RWPE1 (cell line): ENCODE measurements at places on chromosomes 5 and 9.

GRCh38 chr5:147561435-147561834 is 51.6 kb upstream of the DPYSL3 start:
- no peak for DNase-seq

DNA sequence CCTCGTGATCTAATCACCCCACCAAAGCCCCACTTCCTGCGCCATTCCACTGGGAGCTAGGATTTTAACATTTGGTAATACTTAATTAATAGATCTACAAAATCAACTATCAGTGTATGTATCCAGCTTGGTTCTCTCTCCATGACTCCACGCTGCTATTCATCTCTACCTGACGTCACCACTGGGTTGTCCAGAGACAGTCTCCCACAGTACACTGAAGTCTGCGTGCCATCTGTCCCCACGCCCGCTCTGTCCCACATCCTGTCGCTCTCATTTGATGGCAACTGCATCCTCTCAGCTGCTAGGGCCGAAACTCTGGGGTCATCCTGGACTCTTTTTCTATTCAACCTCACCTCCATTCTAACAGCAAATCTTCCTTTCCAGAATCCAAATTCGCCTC is 53.2 kb downstream of the ANKRD33B start:
- no peak for DNase-seq

DNA sequence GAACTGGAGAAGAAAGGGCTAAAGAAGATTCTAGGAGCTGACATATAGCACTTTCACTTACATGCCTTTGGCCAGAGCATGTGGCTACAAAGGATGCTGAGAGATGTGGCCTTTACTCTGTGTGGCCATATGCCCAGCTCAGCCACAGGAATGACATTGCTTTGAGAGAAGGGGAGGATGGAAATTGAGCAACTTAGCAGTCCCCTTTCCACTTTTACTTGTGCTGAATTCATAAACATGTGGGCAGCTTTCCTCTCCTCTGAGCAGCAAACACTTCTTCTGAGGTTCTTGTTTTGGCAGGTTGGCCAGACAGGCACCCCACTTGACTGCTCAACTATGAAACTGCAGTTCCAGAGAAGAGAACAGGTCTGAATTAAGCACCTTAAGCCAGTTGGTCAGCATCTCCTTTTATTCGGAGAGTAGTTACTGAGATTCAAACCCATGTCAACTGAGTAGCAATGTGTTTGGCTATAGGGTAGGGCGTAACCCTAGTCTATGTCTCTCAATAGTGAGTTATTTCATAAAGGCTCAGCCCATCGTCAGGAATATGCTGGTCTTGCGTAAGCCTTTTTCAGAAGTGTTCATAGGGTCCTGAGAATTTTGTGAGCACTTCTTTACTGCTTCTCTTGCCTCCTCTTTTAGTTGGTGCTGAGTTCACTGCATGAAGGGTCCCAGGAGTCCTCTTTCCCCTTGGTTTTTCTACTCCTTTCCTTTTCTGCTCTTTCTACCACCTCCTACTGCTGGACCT is 134.5 kb downstream of the PALM2AKAP2 start:
- DNase-seq = no peak

- no peak for DNase-seq
Measured at GRCh38 chr5:135437422-135437795, 9.7 kb downstream of the DCANP1 start.

DNA sequence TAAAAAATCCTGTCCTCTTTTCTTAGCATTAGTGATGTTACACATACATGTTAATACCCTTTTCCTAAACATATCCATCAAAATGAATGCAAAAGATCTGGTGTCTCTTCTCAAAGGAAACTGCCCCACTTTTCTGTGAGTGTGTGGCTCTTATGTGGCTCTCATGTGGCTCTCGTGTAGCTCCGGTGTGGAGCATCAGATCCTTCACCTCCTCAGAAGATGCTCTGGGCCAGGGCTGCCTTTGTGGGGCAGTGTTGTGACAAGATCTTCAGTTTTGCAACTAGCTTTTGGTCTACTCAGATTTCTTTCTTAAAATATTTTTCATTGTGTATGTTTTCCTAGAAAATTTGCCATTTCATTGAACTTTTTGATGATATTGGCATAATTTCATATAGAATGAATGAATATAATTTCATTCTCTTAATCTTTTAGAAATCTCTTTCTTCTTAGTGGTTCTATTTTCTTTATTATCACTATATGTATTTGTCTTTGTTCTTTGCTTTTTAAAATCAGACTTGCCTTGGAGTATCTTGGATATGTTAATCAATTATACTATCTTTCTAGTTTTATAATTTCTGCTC is 19.4 kb downstream of the GARNL3 start:
- DNase-seq = peak; percentile 35

GRCh38 chr9:120392245-120392644 is 187.7 kb downstream of the CDK5RAP2 start:
- no peak for DNase-seq

DNA sequence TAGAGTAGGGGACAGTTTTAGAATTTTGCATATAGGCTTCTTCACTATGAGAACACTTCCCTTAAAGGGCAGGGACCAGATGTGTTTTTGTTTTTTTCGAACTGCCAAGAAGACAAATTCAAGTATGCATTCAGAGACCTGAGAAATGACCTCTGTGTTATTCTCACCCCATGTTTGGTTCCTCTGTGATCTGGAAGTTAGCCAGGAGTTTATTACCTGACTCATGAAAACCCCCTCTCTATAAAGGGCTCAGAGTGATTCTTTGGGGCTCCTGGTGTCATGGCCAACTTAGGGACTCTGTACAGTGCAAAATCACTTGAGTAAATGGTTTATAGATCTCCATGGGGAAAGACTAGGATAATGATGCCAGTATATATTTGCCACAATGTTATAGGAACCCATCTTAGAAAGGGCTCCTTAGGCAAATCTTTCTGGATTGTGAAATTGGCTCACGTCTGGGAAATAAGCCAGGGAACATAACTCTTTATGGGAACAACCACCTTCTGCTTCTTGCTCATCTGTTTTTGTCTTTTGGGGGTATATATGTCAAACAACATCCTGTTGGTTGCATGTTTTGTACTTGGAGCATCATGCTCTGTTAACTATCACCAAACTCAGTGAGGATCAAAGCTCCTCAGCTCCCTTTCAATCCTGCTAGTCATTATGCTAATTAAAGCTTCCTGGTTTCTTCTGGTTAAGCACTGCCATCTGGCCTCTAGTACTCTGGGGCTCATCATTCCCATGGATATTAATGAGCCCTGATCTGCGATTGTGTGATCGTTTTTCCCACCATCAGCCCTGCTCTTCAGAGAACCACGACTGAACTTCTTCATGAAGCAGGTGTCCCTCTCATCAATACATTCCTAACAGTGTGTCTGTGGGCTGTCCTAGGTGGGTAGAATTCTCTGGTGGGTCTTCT is 173.4 kb upstream of the CDH12 start:
- DNase-seq = no peak

DNA sequence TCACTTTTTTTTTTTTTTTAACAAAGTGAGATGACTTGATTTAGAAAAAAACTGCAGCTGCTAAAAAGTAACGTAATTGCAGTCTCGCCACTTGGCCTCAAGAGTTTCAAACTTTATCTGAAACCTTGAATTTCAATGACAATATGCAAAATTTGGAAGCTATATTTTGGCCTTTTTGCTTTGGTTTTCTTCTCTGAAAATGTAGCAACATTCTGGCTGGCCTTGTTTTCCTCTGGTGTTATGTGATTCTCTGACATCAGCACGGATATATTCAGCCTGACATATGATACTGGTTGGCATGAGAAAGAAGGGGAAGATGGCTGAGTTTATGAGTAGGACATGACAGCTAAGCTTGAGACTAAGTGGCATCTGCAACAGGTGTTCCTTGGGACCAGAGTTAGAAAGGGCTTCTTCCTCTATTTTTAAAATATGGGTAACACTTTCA is 136.5 kb downstream of the MEF2C start:
- DNase-seq = no peak

- DNase-seq = no peak
Measured at GRCh38 chr5:159471904-159472303, 141.6 kb upstream of the IL12B start.

DNA sequence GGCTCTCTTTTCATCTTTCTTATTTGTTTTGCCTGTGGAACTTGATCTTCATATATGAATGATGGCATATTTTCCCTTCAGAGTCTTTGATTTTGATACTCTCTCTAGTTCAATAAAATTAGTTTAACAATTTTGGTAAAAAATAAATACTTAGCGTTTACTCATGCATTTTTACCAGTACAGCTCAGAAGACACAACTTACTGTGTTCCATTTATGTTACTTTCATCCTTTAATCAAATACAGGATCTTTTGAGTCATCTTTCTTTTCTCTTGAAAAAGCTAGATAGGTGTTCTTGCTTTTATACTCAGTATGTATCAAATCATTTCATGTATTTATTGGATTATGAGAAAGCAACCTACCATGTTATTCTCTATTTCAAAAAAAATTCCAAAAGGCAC is 47.1 kb upstream of the RICTOR start:
- no peak for DNase-seq

DNA sequence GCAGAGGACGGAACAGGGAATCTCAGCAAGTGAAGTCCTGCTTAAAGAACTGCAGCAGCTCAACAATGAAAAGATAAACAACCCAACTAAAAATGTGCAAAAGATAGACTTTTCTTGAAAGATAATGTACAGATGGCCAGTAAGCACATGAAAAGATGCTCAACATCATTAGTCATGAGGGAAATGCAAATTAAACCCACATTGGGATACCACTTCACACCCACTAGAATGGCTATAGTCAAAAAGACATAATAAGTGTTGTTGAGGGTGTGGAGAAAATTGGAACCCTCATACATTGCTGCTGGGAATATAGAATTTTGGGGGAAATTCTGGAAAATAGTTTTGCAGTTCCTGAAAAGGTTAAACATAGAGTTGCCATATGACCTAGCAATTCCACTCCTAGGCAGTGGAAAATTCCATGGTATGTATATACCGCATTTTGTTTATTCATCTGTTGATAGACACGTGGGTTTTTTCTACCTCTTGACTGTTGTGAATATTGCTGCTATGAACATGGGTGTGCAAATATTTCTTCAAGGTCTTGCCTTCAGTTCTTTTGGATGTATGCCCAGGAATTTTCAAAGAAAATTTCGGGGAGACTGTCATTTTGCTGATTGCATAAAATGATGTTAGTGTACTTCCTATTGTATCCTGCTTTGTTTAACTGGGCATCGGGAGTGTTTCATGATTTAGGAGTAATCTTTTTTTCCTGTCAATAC is 7.2 kb downstream of the CNOT8 start:
- DNase-seq = no peak

GRCh38 chr9:90921104-90921503 is 119.5 kb downstream of the SYK start:
- DNase-seq = peak; percentile 94

GRCh38 chr9:104779946-104780535 is 16.1 kb downstream of the NIPSNAP3B start:
- no peak for DNase-seq

DNA sequence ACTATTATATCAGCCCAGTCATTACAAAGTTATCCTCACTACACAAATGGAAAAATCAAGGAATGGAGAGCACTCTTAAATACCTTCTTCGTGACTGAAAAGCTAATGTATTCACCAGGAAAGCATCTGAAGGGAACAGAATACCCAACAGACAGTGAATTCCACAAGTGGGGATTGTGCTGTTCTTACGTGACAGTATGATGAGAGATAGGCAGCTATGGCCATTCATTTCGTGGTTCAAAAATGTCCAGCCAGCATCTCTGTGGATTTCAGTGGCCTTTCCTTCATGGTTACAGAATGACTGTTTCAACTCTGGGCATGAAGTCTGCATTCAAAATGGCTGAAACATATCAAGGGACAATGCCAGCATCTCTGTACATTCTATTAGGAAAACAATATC is 323.8 kb downstream of the PRELID2 start:
- no peak for DNase-seq

- no peak for DNase-seq
Measured at GRCh38 chr9:36716496-36716895, 143.8 kb downstream of the MELK start.

- no peak for DNase-seq
Measured at GRCh38 chr9:104864675-104865104, 63.3 kb downstream of the ABCA1 start.

DNA sequence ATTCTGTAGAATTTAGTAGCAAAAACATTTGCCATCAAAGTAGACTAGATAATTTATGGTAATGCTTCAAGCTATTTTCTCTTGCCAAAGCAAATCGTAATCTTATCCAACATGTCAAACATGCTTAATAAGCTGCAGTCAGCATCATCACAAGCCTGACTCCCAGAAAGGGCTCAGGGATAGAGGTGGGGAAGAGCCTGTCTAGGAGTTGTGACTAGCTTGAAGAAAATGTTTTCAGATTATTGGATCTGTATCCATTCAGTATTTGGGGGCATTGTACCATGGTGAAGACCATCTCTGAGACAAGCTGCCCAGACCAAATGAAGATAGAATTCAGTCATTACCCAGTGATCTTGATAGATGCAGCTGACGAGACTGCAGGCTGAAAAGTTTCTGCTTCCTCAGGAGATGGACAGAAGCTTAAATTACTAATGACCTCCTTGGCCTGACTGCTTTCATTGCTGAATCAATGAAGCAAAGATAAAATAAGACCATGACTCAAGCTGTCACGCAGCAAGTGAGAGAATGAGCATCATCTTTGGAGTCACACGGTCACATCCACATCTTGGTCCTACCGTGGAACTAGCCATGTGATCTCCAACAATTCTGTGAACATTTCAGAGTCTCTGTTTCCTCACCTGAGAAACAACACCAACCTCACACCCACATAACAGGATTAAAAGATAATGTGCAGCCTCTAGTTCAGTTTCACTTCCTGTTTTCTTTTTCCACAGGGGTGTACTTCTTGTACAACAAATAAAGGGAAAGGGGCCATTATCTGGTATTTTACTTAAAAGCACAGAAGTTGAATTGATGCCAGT is 9.4 kb downstream of the ERAP2 start:
- no peak for DNase-seq

DNA sequence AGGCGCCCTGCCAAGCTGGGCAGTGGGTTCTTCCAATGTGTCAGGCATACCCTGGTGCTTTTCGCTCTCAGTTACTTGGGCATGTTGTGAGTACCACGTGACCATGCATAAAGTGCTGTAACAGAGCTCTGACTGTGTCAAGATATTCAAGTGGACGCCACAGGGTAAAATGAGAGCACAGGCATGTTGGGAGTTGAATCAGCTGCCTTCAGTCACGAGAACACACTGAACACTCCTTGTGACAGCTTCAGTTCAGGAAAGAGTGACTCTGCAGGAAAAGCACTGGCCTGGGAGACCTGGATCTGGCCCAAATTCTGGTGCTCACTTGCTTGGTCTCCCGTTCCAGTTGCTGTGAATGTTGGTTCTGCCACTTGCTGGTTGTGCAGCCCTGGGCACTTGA is 5.1 kb downstream of the MLANA start:
- DNase-seq = no peak

DNA sequence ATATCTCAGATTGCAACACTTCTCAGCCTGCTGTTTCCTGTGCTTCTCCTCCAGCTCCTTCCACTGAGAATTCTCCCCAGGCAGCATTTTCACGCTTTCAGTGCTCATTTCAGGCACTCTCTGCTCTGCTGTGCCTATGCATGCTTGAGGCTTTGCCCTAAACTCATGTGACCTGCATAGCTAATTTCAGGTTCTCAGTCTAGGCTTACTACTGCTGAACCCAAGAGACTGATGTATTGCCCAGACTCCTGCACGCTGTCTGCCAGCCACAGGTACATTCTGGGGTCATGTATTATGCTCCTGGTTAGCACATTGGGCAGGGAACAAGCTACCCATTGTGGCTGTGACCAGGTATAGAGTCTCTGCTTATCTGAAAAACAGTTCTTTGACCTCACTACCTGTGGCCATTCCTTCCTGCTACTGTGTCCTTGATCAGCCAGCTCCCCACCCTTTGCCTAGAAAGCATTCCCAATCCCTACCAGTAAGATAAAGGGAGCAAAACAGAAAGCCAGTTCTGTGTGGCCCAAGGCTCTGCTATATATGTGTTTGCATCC is 34.7 kb downstream of the PIP5K1B start:
- DNase-seq = no peak
